ENCODE measurements at places on chromosomes 5 and 9. TPM values are rescaled to one million over a fixed set of nuclear protein-coding genes. Genes with fewer than 3 reads are reported as not detected.

ADGRV1 gene
- polyA plus RNA-seq, result 1.1 TPM

DND1 gene
- polyA plus RNA-seq, result not detected

F12 gene
- 0.41 TPM for polyA plus RNA-seq

PCSK5 gene
- 11.3 TPM for polyA plus RNA-seq

PRDM9 gene
- polyA plus RNA-seq, result not detected

EXD3 gene
- polyA plus RNA-seq, result 16.6 TPM

CCDC192 gene
- 0.88 TPM for polyA plus RNA-seq

SLC23A1 gene
- 0.48 TPM for polyA plus RNA-seq

LIFR gene
- 48.9 TPM for polyA plus RNA-seq

THBS4 gene
- polyA plus RNA-seq, result 116 TPM

PCDHGA5 gene
- 2.6 TPM for polyA plus RNA-seq

ARHGEF28 gene
- 3.0 TPM for polyA plus RNA-seq

TSSK1B gene
- polyA plus RNA-seq, result not detected

NPDC1 gene
- polyA plus RNA-seq, result 44.1 TPM

PRR16 gene
- polyA plus RNA-seq, result 28.0 TPM

HRCT1 gene
- polyA plus RNA-seq, result 0.83 TPM

HEMGN gene
- polyA plus RNA-seq, result 4.2 TPM

RANBP3L gene
- 0.53 TPM for polyA plus RNA-seq

MEIKIN gene
- not detected for polyA plus RNA-seq

C1QTNF2 gene
- 21.0 TPM for polyA plus RNA-seq

PDE8B gene
- 2.4 TPM for polyA plus RNA-seq

GAPVD1 gene
- polyA plus RNA-seq, result 21.2 TPM

DAB2 gene
- 110 TPM for polyA plus RNA-seq

SPINK6 gene
- polyA plus RNA-seq, result not detected

PCDHGB2 gene
- 2.8 TPM for polyA plus RNA-seq

OR1J2 gene
- not detected for polyA plus RNA-seq

STRBP gene
- 9.3 TPM for polyA plus RNA-seq

GFI1B gene
- polyA plus RNA-seq, result 0.56 TPM

TAL2 gene
- 18.6 TPM for polyA plus RNA-seq

AUH gene
- polyA plus RNA-seq, result 12.8 TPM

PCDHGB5 gene
- 4.1 TPM for polyA plus RNA-seq

PCDHB12 gene
- polyA plus RNA-seq, result 4.7 TPM

SLC25A2 gene
- polyA plus RNA-seq, result not detected

Data from hindlimb muscle (tissue), 1 donor.